HuH-7 (cell line): ENCODE measurements at places on chromosomes 2 and 18.

DNA sequence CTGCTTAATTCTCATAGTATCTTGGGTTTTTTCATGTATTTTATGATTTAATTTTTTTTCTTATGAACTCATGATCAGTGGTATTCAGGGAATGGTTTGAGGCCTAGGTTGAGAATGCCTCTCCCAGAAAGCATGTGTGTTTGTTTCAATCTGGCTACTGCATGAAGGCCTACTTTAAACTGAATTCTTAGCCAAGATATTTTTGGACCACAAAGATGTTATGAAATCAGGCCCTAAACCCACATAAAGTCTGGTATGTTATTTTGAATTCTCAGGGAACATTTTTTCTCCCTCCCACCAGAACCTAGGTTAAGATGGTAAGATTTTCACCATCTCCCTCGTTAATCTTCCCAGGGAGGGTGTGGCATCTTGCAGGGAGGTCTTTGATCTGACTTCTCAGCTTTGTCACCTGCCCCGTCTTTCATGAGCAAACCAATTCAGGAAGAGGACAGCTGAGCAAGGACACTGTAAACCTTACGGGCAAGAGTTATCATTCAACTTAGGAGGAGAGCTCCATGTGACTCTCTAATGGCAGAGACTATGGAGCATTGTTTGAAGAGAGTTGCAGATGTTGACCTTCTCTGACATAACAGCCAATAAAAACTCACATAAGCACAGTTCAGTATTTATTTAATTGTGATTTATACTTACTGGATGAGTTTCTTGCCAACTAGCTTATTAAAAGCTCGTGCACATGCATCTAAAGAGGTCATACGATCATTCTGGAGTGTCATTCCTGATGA is 21.3 kb upstream of the ACKR3 start:
- no peak for DNase-seq

DNA sequence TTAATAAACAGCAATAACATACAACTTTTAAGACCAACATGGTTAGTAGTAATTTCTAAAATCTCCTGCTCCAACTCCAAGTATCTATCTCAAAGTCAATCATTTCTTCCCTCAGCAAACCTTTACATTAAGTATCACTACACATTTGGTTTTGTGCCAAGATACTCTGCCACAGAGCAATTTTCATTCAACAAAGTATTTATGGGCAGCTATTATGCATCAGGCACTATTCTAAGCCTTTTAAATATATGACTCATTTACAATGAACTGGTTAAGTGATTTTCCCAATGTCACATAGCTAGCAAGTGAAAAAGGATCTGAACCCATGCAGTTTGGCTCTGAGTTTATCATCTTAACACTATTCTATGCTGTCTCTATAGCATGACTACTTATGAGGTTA is 264.3 kb downstream of the NOL4 start:
- no peak for DNase-seq

GRCh38 chr2:65309699-65310098 is 82.1 kb downstream of the ACTR2 start:
- DNase-seq = no peak

- DNase-seq = no peak
Observed at GRCh38 chr2:220394433-220394832, 767.0 kb downstream of the SLC4A3 start.

DNA sequence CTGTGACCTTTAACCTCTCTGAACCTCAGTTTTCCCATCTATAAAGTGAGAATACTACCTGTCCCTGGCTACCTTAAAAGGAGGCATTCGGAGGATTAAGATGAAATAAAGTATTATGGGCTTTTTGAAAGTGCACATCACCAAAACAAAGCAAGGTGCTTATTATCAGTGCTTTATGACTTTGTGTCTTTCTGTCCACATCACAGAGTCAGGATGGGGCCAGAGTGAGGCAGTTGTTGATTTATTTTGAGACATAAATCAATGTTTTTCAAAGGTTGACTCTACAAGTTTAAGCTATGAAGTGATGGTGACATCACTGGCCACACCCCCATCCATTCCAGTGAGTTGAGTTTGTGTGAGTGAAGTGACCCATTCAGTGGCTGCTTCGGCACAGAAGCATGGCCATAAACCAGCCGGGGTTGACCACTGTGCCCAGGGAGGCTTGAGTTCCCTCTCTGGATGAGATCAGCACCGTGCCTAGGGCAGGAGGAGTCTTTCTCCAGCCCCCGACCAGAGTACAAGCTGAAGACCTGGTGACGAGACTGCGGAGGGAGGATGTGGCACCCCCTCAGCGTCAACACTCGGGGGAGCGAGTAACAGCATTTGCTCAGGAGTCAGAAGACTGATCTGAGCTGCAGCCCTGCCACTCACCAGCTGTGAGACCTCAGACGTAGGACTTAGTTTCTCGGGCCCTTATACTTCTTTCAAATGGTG is 89.0 kb upstream of the PPP1CB start:
- DNase-seq = peak; percentile 23

DNA sequence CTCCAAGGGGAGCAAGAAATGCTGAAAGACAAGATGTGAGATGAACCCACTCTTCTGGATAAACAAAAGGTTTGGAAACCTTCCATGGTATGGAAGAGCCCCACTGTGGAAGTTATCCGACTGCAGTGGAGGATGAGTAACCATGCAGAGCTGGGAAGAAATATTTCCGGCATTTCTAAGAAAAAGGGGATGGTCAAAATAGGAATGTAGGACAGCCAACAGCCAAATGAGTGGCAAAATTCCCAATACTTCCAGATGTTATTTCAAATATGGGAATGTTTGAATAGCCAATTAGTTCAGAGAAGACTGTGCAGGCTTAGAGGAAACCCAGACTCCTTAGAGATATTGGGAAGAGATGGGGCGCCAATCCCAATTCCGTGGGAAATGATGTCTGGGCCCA is 246.8 kb downstream of the RAD51AP2 start:
- no peak for DNase-seq

- no peak for DNase-seq
Observed at GRCh38 chr2:112047537-112048235, 7.4 kb upstream of the TMEM87B start.

GRCh38 chr2:16179701-16180416 is 239.5 kb downstream of the MYCN start:
- no peak for DNase-seq

- DNase-seq = no peak
Observed at GRCh38 chr2:232132181-232132580, 170.7 kb downstream of the DIS3L2 start.

DNA sequence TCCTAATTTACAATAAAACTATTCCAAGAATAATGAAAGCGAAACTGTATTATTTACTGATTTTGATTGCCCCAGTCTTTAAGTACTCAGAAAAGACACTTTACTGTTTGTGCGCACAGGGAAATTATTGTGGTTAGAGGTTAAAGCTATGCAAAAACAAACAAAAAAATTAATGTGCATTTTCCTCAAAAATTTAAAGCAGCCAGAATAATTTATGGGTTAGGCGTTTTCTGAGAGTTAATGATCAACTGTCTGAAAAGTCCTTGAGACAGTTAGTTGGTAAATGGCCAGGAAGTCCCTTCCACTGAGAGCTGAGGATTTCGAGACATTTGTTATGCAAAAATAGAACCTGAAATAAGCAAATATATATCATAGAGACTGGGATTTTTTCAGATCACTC is 143.3 kb downstream of the IRS1 start:
- no peak for DNase-seq

GRCh38 chr2:221961561-221961960 is 337.2 kb downstream of the PAX3 start:
- no peak for DNase-seq

DNA sequence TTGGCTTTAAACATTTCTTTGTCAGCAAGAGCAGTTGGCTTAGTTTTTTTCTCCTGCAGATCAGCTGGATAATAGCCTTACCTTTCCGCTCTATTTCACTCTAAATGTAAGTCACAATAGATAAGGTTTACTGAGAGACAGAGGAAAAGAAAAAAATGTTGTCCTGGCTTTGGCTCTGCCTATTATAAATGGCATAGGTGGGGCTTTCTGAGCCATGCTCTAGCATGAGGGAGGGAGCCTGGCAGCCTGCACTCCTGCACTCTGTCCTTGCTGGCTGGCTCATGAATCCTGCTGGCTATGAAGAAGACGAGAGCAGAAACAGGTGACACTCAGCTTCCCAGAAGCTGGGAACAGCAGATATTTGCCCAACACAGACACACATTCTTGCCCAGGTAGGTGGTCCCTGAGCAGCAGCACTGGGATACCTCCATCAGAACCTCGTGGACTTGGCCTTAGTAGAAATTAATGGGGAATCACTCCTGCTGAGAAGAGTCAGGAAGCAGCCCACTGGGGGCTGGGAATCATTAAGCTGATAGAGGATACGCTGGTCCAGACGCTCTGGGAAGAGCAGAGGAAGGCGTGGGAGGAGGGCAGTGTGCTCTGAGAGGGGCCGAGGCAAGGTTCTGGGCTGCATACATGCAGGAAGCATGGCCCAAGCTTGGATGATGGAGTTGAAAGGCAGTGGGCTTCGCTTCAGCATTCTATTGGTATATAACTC is 514.4 kb upstream of the HS6ST1 start:
- DNase-seq = no peak

DNA sequence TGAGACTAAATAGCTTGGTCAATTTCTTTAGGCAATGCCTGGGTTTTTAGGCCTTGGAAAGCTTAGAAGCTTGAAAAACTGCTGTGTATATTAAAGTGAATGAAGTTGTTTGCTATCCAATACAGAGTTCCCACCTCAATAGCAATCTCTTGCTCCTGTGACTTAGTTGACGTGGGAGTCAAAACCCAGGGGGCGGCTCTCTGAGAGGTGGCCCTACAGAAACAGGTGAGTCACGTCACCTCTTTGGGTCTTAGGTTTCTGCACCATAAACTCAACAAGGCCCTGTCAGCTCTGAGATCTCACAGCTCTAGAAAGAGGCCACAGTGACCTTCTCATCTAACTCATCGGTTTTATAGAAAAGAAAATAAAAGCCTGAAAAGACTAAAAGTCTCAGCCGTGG is 79.6 kb downstream of the ADD2 start:
- no peak for DNase-seq

DNA sequence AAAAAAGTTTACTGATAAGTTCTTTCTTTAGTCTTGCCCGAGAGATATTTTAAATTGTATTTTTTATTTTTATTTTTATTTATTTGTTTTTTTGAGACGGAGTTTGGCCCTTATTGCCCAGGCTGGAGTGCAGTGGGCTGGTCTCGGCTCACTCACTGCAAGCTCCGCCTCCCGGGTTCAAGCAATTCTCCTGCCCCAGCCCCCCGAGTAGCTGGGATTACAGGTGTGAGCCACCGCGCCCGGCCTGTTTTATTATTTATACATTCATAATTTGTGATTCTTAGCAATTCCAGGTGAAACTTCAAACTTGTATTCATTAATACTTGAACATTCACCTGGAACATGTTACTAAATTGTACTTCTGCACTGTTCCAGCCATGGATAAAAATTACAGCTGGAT is 2.9 kb downstream of the CREB1 start:
- no peak for DNase-seq

DNA sequence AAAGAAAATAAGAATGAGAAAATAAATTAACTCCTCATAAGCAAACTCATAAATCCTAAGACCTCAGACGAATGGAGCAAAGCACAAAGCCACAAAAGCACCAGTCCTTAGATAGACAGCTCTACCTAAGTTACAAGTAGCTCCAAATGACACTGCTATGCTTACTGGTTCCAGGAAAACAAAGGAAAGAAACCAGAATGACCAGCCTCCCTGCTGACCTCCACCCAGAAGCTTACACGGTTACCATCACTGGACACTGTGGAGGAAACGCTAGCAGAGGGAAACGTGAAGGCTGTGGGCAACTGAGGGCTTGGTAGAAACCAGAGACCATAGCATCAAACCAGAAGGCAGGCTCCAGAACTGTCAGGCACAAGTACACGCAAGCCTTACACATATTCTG is 67.8 kb downstream of the STK39 start:
- DNase-seq = no peak

- DNase-seq = no peak
Observed at GRCh38 chr18:48124857-48125626, 194.6 kb upstream of the SMAD2 start.

GRCh38 chr2:191341436-191341835 is 96.2 kb downstream of the MYO1B start:
- no peak for DNase-seq

GRCh38 chr2:71578767-71579342 is 125.5 kb downstream of the DYSF start:
- DNase-seq = no peak

DNA sequence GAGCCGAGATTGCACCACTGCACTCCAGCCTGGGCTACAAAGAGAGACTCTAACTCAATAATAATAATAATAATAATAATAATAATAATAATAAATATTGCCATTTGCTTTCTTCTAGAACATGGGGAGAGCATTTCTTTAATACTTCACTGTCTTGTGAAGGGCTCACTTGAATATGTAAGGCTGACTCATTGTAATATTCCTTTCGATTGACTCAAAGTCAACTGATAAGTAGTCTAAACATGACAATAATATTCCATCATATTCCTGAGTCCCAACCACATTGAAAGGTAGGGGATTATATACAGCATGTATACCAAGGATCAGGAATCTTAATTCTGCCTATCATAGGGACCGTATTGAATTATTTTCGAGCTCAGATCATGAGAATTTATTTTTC is 949.2 kb downstream of the DSC3 start:
- no peak for DNase-seq

- DNase-seq = no peak
Observed at GRCh38 chr2:46050489-46050888, 246.7 kb upstream of the EPAS1 start.

- no peak for DNase-seq
Observed at GRCh38 chr2:137828624-137829023, 135.6 kb upstream of the HNMT start.

GRCh38 chr18:26960911-26961310 is 95.4 kb upstream of the AQP4 start:
- DNase-seq = no peak

DNA sequence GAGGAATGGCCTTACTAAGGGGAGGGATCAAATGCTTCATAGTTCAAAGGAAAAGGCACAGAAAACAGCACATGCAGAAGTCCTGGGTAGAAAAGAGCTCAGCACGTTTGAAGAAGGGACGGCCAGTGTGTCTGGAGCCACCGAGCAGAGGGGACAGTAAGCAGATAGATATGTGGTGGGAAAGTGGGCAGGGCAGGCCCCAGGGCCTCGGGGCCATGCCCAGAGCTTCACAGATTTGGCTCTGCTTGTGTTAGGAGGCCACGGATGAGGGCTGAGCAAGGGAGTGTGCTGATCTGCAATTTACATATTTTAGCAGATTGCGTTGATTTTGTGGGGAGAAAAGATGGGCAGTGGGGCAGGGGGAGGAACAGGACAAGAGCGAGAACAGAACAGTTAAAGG is 343.1 kb downstream of the LPIN1 start:
- no peak for DNase-seq

DNA sequence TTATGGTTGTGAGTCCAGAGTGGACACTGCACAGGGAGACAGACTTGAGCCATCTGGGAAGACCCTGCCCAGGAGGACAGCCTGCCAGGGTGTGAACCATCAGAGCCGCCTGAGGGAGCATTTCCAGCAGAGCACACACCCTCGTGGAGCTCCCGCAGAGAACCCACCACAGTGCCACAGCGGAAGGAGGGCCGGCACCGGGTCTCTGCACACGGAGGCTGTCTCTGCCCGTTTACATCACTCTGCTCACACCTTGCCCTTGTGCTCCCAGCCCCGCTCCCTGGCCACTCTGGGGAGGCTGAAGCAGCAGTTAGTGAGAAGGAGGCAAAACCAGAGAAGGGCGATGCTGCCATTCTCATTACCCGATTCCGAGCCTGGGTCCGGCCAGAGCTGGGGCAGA is 161.9 kb downstream of the KLHL29 start:
- DNase-seq = no peak
